ENCODE measurements at places on chromosomes 7 and 10.
A peak's percentile ranks its signal among the peaks of the same experiment; 100 is the strongest.

- peak; percentile 14 for DNase-seq
Measured at GRCh38 chr7:158300427-158300826, 287.2 kb downstream of the PTPRN2 start.

DNA sequence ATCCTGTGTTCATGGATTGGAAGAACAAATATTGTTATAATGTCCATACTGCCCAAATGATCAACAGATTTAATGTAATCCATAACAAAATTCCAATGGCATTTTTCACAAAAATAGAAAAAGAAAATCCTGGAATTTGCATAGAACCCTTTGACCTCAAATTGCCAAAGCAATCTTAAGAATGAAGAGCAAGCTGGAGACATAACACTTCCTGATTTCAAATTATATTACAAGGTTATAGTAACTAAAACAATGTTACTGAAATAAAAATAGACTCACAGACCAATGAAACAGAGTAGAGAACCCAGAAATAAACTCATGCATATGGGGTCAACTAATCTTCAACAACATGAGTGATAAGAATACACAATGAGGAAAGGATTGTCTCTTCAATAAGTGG is 302.5 kb downstream of the PHTF2 start:
- no peak for DNase-seq

- no peak for DNase-seq
Measured at GRCh38 chr7:86933295-86933845, 126.1 kb downstream of the ELAPOR2 start.

DNA sequence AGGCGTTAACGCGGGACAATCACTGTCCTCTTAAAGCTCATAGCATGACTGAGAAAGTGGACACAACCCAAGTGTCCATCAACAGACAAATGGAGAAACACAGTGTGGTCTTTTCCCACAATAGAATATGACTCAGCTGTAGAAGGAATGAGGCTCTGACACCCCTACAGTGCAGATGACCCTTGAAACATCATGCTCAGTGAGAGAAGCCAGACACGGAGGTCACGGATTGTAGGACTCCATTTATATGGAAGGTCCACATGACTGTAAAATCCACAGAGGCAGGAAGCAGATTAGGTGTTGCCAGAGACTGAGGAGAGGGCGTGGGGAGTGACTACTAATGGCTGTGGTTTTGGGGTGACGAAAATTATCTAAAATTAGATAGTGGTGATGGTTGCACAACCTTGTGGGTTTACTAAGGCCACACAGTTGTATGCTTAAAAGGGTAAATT is 6.1 kb upstream of the NCAPG2 start:
- no peak for DNase-seq

GRCh38 chr7:73718905-73719805 is at the start of gene STX1A:
Gene STX1A (minus strand): TSS chr7:73719669. CDS start chr7:73719631, 38 bp downstream.
- DNase-seq: peak; percentile 82

GRCh38 chr10:79113827-79114226 is 45.1 kb downstream of the ZMIZ1 start:
- DNase-seq: no peak

DNA sequence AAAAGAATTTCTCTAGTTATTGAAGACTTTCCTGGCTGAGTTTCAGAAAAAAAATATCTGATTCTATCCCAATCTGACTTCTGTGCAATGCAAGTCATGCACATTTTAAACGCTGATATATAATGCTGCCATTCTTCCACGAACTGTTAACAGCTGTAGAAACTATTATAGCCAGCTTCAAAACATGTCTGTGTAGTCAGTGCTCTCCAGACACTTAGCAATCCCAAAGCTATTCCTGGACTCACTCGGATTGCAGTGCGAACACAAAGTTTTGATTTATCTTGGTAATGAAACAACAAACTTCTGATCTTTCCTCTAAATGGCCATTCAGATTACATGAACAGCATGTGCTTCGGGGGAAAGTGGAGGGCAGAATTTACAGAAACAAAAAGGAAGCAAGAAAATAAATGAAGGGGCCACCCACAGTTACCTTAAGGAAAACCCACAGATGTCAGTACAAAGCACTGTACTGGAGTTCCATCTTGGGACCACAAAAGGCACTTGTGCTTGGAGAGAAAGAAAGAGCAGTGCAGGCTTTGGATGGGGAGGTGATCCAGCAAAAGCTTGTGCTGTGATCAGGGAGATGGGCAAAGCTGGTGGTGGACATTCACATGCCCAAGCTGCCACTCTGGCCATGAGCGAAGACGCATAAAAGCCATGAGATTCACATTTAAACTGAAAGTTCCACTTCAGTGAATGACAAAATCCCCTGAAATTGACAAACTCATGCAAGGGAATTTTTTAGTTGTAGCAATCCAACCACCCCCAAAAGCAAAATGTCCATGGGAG is 32.1 kb upstream of the ADO start:
- no peak for DNase-seq

DNA sequence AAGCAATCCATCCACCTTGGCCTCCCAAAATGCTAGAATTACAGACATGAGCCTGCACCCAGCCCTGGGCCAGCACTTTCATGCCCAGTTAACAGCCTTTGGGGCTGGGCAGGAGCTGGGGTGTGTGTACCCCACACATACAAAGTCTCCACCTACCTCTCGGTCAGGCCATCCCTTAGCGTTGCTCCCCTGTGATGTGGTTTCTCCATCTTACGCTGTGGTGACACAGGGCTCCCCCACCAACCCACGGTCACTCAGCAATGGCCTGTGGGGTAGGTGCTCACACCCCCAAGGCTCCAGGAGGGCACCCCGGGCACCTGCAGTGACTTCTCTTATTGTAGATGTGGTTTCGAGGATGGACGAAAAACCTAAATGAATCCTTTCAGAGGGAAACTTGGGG is 58.8 kb downstream of the ASB13 start:
- DNase-seq: no peak

- no peak for DNase-seq
Measured at GRCh38 chr7:105046414-105046813, 32.4 kb downstream of the KMT2E start.

GRCh38 chr7:45157653-45158401 is at the start of gene RAMP3:
Gene RAMP3 (plus strand): TSS chr7:45157791. CDS start chr7:45157829, 38 bp downstream.
- no peak for DNase-seq

- DNase-seq: no peak
Measured at GRCh38 chr10:114482480-114483304, 78.4 kb upstream of the AFAP1L2 start.

DNA sequence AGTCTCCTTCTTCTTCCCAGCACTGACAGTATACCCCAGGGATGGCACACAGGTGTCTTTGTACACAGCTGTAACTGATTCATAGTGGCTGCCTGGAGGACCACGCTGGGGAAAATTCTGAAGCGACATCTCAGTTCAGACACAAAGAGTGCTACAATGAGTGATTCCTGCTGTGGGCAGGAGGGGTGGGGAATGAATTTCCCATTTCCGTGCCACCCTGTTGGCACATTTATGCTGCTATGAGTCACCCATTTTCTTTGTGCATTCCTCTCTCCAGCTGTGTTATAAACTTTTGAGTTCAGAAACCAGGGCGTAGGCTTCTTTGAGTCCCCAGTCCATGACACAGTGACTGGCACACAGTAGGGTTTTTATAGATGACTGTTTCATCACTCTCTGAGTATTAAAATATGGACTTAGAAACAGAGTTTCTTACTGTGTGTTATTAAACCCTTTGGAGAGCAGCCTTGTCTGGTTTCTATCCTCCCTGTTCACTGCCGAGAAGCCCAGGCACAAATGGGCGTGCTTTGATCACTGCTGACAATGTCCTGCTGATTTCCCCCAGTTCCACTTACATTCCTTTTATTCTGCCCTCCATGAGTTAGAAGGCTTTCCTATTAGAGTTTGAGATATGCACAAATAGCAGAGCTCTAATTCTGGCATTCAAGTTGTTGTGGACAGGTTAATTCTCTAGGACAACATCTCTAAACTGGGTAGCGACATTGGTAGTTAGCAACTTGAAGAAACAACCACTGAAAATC is 24.0 kb upstream of the NPS start:
- no peak for DNase-seq

DNA sequence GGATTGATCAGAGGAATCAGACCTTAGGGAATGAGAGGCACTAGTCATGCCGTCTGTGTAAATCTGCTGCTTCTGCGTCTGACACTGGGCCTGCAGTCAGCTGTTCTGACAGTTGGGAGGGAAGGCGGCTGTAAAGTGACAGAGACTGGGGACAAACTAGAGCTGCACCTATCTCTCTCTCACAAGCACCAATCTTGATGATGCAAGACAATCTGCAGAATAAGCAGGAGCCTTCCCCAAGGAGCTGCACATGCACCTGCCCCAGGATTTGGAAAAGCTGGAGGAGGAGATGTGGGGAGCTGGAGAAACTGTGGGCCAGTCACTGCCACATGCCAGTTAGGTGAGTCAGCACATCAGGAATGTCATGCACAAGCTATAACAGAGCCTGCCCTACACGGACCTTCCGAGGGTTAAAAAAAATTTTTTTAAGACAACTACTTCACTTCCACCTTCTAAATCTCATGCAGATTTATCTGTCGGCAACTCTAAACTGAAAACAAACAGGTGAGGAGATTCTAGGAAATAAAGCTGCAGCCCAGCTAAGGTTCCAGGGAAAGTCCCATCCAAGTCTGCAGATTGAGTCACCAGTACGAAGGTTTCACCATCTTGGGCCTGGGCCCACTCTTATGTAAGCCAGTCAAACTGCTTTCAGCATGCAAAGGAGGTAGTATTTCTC is 39.2 kb downstream of the ENO4 start:
- peak; percentile 88 for DNase-seq

DNA sequence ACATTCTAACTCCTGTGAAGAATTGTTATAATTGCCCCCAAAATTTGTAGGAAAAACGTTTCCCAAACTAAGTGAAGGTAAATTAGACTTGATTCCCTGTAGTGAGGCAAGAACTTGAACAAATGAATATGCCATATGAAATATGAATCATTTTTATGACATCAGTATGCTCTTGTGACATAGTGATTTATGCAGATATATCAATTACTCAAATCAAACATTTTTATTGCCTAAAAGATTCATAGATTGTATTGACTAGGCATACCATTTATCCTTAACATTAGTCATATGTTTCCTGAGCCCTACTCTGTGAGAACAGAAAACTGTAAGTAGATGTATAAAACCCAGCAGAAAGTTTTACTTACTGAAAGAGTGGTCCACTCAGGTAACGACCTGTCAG is 245.6 kb downstream of the MALRD1 start:
- no peak for DNase-seq

DNA sequence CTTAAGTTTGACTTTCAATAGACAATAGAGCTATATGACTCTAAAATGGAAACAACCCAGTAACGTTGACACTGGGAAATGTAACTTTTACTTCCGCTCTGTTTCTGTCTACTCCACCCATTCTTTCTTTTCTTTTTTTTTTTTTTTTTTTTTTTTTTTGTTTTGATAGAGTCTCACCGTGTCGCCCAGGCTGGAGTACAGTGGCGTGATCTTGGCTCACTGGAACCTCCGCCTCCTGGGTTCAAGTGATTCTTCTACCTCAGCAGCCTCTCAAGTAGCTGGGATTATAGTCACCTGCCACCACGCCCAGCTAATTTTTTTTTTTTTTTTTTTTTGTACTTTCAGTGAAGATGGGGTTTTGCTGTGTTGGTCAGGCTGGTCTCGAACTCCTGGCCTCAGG is 13.9 kb downstream of the PRSS2 start:
- no peak for DNase-seq

DNA sequence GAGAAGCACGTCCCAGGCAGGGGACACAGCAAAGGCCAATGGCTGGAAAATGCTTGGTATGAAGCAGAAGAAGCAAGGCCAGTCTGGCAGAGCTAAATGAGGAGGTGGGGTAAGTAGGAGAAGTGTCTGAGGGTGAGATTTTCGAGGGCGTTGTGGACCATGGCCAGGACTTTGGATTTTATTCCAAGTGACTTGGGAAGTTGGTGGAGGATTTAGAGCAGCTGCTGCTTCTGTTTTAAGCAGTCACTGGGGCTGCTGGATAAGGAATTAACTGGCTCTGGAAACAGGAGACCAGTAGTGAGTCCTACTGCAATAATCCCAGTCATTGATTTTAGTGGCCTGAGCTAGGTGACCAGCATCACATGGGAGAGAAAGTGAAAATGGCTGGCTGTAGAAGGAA is 67.6 kb upstream of the GSDME start:
- DNase-seq: no peak

DNA sequence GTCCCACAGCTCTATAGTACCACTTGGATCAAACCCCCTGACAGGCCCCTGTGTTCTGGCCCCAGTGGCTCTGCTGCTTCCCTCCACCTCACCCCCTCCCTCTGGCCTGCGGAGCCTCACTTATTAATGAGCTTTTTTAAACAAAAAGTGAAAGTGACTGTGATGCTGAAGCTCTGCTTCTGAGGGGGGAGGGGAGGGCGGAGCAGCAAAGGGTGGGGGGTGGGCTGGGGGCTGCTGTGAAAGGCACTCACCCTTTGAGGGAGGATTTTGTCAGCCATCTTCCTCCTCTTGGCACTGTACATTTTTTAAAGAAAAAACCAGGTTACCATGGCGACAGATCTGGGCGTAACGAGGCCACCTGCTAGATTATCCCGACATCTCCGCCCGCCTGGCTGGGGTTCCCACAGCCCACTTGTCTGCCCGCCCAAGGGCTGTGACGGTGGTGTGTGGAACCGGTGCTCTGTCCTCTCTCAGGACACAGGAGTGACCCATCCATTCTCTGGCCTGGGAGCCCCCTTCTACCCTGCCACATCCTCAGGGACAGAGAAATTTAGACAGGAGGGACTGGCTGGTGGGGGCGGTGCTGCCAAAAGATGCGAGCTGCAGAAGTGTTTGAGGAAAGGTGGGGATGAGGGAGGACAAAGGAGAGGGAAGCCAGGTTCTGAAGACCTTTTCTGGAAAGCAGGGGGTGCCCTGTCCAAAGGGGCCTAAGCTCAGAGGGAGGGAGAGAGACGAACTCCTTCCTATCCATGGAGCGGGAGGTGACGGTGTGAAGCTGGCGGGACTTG is 4.9 kb downstream of the SMARCD3 start:
- DNase-seq: no peak

DNA sequence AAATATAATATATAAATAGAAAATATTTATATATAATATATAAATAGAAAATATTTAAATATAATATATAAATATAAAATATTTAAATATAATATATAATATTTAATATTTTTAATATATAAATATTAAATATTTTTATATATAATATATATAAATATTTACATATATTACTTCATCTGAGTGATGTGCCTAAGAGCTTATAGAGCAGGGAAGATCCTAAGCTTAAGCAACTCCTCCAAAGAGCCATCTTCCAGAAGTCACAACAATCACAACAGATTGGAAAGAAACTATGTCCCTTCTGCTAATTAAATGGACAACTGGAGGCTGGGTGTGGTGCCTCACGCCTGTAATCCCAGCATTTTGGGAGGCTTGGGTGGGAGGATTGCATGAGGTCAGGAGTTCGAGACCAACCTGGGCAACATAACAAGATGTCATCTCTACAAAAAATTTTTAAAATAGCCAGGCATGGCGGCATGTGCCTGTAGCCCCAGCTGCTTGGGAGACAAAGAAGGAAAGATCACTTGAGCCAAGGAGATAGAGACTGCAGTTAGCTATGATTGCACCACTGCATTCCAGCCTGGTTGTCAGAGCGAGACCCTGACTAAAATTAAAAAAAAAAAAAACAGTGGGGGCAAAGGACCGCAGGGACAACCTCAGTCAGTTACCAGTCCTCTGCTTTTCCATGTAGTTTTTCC is 198.7 kb downstream of the SKIDA1 start:
- DNase-seq: no peak

Measured in islet precursor cell (in vitro differentiated cells).